ENCODE measurements at places on chromosomes 6 and 20.

- no peak for DNase-seq
These were observed 88.4 kb downstream of the PXDC1 start for GRCh38 chr6:3663081-3663480.

GRCh38 chr6:144583614-144583954 is 298.4 kb downstream of the UTRN start:
- peak; percentile 40 for DNase-seq

DNA sequence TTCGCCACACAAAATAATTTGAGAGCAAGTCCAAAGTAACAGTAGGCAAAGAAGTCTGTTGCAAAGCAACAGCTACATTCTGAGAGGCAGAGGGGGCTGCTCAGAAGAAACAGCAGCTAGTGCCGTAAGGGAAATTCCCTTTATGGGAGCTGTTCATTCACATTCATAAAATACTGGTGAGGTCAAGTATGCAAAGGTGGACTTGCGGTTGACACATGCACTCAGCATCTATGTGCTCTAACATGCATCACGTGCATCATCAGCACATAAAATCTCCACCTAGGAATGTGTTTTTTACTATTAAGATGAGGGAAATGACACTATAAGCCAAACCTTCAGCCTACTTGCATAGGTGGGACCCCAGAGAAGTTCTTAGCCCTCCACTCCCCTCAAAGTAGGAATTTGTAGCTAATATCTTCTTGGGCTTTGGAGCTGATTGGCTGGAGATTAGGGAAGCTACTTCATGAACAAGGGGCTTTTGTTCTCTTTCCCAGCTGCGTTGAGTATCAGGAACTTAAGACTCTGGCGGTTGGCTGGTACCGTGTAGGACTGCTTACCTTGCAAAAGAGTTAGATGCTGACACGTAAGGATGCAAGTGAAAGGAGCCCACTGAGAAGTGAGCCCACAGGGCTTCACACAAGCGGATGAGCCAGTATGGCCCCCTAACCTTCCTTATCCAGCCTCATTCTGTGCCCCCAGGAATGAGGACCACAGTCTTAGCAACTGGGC is 12.4 kb downstream of the CST3 start:
- DNase-seq = no peak

- peak; percentile 84 for DNase-seq
These were observed 55.2 kb upstream of the TBC1D7 start for GRCh38 chr6:13383328-13384163.

GRCh38 chr6:20319520-20320357 is 81.9 kb upstream of the E2F3 start:
- no peak for DNase-seq

- no peak for DNase-seq
These were observed 338.9 kb downstream of the ESR1 start for GRCh38 chr6:152146385-152146784.

DNA sequence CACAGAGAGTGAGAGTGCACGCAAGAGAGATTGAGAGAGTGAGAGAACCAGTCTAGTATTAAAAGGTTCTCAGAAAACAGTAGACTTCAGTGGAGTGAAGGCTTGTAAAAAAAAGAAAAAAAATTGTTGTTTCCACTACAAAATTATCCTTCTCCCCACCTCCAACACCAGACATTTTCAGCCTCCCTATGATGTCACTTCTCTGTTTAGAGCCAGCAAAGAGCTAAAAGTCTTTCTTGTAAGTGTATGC is 77.8 kb downstream of the BACH2 start:
- DNase-seq = no peak

- no peak for DNase-seq
These were observed 2.1 kb downstream of the TOP1 start for GRCh38 chr20:41030531-41031242.

- no peak for DNase-seq
These were observed 2.8 kb downstream of the ANKRD60 start for GRCh38 chr20:58225452-58226200.

- no peak for DNase-seq
These were observed 90.5 kb upstream of the VGLL2 start for GRCh38 chr6:117174835-117175360.

GRCh38 chr20:4817230-4817671 is 95.5 kb downstream of the PRND start:
- no peak for DNase-seq

DNA sequence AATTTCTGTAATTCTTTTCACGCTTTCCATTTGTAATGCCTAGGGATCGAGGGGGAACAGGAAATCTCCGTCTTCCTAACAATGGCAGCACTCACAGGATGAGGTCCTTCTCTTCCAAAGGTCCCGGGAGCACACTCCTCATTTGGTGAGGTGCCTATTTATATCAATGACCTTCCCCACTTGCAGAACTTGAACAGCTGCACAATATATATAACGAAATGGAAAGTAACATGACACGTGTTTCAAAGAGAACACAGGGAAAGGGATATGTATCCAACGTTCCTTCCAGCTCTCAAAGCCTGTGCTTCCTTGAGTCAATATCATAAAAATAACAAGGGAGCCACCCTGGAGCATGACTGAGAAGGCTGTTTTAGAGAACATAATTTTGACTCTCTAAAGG is 78.6 kb upstream of the RBM24 start:
- peak; percentile 21 for DNase-seq

DNA sequence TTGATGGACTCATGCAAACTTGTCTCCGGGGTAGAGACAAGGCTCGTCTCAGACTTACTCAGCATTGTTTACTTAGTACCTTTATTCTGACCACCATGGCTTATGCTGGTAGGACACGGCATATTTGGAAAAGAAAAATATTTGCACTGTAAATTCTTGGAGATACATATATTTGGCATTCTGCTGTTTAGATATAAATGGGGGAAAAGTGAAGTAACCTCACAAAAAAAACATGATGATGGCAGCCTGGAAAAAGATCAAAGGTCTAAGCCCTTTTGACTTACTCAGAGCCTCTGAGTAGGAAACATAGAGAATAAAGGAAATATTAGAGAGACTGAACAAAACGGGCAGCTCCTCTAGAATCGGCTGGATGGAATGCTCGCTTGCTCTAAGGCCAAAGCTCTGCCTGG is 32.5 kb downstream of the PDE10A start:
- no peak for DNase-seq

- DNase-seq = no peak
These were observed 56.1 kb upstream of the SGK1 start for GRCh38 chr6:134373993-134374392.

GRCh38 chr6:114638341-114638740 is 295.5 kb upstream of the HS3ST5 start:
- no peak for DNase-seq

DNA sequence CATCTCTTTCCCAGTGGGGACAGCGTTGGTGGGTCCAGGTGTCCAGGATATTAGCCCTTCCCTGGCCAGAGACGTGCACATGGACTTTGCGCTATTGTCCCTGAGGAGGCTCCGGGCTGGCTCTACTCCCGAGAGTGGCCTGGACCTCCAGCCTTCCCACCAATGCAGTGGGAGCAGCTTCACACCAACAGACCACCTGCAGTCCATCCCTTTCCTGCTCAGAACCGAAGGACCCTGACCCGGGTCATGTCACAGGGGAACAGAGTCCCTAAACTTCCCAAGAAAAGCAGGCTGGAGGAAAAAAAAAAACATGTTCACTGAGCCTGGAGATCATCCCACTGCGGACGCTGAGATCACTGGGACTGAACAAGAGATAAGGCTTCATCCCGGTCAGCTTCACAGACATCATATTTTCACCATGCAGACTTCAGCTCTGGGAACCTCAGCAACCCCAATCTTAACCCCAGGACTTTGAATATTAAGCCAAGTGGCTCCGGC is 18.3 kb downstream of the ZMYND8 start:
- no peak for DNase-seq

- DNase-seq = no peak
These were observed 48.1 kb upstream of the TNFRSF21 start for GRCh38 chr6:47357827-47358226.
